ENCODE measurements at places on chromosomes 2 and 18.
A peak's percentile ranks its signal among the peaks of the same experiment; 100 is the strongest.

DNA sequence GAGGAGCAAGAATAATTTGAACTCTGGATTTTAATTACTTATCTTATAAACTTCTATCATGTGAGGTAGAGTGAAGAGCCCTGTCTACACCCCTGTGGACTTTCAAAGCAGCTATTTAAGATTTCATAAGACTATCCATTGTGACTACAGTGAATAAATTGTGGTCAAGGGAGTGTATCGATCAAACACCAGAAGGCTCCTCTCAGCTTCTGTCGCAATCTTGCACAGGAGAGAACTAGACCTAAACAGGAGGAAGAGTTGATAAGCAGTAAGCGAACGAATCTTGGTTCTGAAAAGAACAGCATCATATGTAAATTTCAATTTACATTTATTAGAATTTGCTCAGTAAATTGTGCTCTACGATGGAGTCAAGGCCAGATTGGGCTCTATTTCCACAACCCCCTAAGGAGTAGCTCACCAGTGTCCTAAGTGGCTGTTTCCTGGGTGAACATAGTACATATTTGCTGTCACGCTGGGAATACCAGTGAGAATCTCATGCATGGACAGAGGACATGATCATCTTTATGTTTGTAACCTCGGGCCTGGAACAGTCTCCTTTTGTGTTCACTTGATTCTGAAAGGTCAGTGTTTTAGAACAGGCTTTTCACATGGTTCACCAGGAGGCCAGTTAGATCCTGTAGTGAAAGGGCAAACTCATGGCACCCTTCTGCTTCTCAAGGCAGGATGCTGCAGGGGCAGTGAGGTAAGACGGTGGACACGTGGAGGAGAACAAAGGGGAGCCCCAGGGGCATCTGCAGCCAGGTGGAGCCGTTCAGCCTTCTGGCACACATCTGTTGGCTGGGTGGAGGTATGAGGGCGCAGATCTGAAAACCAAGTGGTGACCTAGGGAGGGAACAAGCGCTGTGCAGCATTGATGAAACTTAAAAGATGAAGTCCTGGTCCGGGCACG is 33.3 kb downstream of the NPAS2 start:
- no peak for DNase-seq

DNA sequence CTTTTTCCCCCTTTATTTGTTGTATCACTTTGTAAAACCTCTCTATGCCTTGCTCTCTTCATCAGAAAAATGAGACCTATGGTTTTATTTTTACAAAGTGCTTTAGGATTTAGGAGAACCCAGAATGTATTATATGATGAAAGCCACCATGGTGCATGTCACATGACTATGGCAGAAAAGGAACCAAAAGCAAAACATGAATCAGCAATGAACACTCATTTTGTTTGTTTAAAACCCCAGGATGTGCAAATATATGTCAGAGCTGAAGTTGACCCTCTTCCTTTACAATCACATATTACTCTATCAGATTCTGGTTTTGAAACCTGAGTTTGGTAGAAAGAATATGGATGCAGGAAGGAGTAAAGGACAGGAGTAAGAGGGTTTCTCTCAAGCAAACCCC is 70.0 kb downstream of the FIGN start:
- DNase-seq = no peak

DNA sequence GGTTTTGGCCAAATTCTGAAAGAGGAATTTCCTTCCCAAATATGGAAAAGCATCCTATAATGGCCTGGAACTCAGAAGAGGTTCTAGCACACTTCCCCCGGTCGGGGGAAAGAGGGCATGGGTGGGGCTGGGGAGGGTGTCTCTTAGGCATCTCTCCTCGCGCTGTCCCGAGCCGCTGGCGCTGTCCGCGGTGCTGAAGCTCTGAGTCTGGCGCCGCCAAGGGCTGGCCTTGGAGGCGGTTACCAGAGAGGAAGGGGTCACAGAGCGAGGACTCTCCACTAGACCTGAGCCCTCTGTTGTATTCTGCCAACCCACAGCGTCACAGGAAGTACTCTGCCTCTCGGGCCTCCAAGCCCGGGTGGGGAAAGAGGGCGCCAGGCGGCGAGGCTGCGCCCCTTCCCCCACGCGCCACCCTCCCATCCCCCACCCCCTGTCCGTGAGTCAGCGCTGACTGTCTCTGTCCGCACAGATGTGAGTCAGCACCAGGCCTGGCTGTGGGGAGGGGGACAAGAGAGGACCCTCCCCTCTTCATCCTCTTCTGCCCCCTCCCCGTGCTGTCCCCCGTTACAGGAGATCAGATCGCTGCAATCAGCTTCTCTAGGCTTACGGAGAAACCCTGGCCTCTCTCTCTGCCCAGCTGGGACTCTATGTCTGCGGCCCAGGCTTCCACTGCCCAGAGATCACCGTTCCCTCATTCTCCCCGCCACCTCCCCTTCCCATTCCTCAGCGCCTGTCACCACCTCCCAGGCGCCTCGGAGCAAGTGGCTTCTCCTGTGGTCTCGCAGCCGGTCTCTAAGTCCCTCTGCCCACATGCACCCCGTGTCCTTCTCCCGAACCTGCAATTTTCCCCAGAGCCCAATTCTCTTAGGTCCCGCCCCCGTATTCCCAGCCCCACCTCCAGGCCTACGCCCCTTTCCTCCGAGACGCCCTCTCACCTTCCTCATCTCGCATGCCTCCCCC is 779 bp downstream of the PTPRN start:
- peak; percentile 61 for DNase-seq

- DNase-seq = peak; percentile 3
These were observed 453.9 kb upstream of the TRIB2 start for GRCh38 chr2:12262681-12263436.

DNA sequence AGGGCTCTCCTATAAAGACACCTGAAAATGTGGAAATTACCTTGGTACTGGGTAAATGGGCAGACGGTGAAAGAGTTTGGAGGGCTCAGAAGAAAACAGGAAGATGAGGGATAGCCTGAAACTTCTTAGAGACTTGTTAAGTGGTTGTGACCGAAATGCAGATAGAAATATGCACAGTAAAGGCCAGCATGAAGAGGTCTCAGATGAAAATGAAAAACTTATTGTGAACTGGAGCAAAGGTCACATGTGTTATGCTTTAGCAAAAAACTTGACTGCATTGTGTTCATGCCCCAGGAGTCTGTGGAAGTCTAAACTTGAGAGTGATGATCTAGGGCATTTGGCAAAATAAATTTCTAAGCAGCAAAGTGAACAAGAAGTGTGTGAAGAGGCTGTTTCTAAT is 137.1 kb downstream of the CBLN2 start:
- DNase-seq = no peak

GRCh38 chr2:54444503-54444902 is 11.6 kb upstream of the SPTBN1 start:
- DNase-seq = no peak

DNA sequence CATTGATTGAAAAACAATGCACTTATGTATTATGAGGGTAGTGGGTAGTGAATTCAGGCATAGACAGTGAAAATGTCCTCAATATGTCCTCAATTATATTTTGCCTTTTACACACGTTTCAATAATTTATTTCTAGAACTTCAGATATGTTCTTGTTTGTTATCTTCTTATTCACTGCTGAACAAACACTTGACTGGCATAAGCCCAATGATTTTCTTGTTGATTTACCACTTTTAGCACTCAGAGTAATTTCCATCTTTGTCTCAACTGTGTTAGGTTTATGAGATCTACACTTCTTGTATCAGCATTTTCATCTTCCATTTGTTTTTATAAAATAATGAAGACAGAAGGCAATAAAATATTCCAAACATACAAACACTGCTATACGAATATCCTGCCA is 61.8 kb upstream of the DCC start:
- no peak for DNase-seq

DNA sequence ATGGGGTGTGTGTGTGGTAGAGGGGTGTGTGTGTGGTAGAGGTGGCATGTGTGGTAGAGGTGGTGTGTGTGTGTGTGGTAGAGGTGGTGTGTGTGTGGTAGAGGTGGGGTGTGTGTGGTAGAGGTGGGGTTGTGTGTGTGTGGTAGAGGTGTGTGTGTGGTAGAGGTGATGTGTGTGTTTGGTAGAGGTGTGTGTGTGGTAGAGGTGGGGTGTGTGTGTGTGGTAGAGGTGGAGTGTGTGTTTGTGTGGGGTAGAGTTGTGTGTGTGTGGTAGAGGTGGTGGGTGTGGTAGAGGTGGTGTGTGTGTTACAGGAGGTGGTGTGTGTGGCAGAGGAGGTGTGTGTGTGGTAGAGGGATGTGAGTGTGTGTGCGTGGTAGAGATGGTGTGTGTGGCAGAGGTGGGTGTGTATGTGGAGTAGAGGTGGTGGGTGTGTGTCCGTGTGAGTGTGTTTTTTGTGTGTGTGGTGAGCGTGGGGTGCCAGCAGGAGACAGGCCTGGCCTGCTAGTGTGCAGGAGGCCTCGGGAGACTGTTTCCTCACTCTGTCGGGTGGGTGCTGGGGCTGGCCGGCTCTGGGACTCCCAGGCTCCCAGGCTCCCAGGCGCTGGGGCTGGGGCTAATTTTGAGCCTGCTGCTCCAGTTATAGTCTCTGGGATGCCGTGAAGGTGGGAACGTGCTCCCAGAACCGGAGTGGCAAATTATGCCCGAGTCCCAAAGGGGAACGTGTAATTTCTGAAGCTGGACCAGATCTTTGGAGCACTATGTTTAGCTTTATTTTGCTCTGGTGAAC is 165.2 kb downstream of the DYSF start:
- no peak for DNase-seq

DNA sequence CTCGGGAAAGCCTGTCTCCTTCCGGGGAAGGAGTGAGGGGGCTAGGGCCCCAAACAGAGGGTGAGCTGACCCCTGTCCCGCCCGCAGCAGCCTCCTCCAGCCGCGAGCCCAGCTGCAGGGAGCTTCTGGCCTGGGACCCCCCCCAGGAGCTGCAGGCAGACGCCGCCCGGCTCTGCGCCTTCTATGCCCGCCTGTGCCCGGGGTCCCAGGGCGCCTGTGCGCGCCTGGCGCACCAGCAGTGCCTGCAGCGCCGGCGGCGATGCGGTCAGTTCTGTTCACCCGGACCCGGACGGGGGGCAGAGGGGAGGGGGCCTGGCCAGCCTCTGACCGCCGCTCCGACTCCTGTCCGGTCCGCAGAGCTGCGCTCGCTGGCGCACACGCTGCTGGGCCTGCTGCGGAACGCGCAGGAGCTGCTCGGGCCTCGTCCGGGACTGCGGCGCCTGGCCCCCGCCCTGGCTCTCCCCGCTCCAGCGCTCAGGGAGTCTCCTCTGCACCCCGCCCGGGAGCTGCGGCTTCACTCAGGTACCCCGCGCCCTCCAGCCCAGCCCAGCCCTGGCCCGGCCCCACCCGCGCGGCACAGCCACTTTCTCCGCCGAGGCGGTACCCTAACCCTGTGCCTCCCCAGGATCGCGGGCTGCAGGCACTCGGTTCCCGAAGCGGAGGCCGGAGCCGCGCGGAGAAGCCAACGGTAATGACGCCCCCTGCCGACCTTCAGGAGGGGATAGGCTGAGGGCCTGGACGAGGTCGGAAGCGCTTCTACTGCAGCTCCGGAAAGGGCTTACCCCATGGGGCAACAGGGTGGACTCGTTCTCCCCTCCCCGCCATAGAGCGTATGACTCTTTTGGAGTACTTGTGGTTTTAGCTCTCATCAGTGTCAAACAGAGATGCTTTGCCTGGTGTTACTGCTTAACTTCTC is 2.0 kb upstream of the CHRND start:
- no peak for DNase-seq

DNA sequence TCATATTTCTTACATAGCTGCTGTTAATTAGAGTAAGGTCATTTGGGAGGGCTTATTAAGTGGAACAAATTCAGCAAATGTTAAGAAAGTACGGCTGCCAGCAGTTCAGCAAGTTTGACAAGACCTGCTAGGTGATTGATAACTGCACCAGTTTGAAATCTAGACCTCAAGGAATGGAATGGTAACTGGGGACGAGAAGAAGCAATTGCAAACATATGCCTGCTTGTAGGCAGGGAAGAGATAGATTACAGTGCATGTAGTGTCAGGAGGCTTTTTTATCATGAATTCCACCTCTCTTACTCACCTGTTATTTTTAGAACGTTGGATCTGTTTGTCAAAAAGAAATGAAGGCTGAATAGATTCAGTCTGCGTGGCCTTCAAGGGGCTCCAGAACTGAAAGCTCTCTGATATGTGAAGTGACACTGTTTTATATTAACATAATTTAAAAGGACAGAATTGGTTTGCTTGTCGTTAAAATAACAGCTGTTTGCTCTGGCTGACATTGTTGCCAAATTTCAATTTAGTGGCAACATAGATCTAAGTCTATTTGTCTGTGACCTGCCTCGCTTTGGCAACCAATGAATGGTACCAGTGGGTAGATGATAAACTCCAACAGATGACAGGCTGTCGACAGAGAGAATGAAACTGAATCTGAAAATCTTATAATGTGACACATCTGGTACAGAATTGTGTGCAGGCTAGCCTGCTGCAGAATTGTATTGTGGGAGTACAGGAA is 199.3 kb downstream of the ZNF407 start:
- DNase-seq = no peak

GRCh38 chr2:43538034-43538670 is 57.7 kb downstream of the THADA start:
- DNase-seq = no peak

- peak; percentile 8 for DNase-seq
These were observed 21.5 kb upstream of the ATP9B start for GRCh38 chr18:79047556-79048244.

DNA sequence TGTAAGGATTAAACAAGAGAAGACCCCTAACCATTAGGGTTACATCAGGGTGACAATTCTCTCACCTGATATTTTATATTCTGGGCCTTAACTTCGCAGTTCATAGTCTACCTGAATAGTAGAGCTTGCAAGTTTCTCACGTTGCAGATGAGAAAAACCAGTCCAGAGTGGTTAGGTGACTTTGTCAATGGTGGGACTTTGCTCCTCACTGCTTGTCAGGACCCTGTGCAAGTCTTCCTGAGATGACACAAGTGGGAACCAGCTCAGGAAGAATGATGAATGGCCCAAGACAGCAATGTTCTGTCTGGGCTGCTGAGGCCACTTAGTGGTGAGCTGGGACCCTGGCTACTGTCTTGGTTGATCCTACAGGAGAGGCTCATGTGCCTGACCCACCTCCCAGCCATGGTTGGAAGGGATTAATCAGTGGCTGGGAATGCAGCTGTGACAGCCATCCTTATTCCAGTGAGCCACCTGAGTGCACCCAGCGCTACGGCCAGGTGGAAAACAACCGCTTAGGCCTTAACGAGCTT is 16.9 kb downstream of the LGALSL start:
- no peak for DNase-seq

- DNase-seq = no peak
These were observed 48.2 kb downstream of the HAUS1 start for GRCh38 chr18:46152436-46152807.

- no peak for DNase-seq
These were observed 77.8 kb upstream of the HS6ST1 start for GRCh38 chr2:128396500-128396891.

- DNase-seq = no peak
These were observed 207.0 kb downstream of the TWIST2 start for GRCh38 chr2:239054921-239055320.

- DNase-seq = no peak
These were observed 60.3 kb upstream of the THUMPD2 start for GRCh38 chr2:39839261-39839848.

- no peak for DNase-seq
These were observed 663.5 kb downstream of the LRP1B start for GRCh38 chr2:141467331-141467730.
